NCI-H1048 (cell line): ENCODE measurements at places on chromosomes 5 and 9.

GRCh38 chr9:100014846-100015245 is 84.0 kb downstream of the ERP44 start:
- no peak for DNase-seq

- no peak for DNase-seq
These were observed 45.7 kb downstream of the DPYSL3 start for GRCh38 chr5:147464211-147464610.

DNA sequence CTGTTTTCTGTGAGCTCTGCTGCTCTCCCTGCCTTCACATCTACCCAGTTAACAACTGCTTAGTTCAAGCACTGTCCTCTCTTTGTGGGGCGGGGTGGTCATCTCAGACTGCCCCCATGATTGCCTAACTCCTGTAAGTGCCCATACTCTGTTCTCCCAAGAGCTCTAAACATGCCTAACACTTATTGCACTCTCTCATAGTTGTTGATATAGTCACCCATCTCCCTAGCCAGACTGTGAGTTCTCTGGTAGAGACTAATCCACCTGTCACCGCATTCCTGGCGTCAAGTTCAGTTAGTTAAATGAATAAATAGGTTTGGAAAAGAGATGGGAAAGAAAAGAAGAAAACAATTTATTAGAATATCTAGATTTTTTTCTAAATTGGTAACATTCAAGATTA is 18.3 kb upstream of the MUSK start:
- DNase-seq = no peak

DNA sequence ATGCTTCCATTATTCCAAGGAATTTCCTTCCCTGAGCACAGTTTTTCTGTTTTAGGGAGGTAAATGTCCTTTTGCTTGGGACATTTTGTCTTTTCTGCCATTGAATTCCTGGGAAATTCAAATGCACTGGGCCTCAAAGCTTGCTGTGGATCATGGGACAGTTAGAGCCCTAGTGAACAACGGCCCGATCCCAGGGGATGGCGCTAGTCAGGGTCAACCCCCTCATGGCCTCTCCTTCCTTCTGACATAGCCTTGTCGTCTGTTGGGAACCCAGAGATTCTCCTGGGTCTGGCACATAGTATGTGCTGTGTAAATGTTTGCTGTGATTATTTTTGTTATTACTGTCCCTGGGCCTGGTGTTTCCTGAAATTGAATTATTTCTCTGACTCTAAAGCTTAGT is 30.7 kb upstream of the COL15A1 start:
- no peak for DNase-seq

DNA sequence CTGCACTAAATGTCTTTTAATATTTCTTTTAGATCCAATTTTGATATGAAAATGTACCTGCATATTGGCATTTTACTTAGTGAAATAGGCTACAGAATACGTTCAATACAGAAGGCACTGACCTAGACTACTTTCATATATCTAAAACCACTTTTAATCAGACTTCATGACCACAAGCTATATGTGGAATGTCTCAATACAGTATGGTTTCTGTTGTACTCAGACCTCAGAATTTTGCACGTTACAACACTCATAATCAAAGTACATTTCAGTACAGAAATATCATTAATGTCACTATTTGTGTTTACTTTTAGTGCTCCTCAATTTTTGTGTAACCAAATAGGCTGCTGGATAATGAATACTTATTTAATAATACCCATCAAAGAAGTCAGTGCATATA is 74.8 kb downstream of the MEF2C start:
- DNase-seq = no peak

DNA sequence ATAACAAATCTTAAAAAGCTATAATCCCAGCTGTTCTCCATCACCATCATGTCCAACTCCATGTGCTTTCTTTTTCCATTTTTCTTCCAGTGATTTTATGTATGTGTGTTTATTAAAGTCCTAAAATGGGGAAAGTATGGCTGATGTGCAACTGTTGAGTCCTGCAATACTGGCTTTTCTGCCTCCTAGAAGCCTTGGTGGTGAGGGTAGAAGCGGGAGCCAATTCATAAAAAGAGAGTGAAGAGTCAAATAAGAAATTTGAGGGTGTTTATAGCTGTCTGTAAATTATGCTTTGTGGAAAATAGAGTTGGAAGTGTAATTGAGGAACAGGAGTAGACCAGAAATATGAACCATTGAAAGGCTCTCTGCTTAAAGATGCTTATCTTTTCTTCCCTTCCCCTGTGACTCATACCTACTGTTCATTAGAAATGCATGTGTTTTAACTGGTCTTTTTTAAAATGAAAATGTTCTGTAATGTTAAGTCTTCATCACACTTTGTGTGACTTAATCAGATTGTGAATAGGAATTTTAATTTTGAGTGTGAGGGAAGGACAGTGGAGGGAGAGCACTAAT is 80.1 kb downstream of the ZCCHC7 start:
- DNase-seq = no peak

- no peak for DNase-seq
These were observed 13.8 kb downstream of the DNAH5 start for GRCh38 chr5:13930541-13931171.

- DNase-seq = no peak
These were observed 951.1 kb upstream of the NUDT12 start for GRCh38 chr5:104513640-104514072.

- no peak for DNase-seq
These were observed 1092.0 kb downstream of the EFNA5 start for GRCh38 chr5:106578736-106579135.

DNA sequence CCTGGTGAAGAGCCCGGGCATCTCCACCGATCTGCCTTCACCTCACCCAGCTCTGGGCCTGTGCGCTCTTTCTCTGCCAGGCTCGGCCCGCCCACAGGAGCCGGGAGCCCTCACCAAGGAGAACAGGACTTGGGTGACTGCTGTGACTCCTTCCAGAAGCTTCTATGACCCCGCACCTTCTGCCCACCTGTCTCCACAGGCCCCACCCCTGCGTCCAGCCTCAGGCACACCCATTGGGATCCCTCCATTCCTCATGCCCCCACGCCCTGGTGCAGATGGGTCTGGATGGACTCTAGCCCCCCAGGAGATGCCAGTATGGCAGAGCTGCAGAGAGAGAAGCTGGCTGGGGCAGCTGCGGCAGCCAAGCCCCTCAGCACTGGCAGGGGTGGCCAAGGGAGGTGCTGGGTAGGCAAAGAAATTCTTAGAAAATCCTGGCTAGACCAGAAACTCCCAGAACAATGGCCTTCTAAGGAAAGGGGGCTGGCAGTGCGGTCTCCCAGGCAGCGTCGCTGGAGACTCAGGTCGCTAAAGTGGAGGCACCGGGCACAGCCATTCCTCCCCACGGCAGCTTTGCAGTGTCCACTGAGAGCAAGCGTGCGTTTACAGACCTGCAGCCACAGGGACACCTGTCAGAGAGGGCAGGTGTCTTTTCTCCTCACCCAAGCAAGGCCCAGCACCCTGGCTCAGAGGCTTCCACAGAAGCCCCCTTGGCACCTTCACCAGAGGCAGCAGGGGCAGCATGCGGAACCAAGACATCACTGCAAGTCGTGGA is 17.3 kb downstream of the LPCAT1 start:
- DNase-seq = no peak

DNA sequence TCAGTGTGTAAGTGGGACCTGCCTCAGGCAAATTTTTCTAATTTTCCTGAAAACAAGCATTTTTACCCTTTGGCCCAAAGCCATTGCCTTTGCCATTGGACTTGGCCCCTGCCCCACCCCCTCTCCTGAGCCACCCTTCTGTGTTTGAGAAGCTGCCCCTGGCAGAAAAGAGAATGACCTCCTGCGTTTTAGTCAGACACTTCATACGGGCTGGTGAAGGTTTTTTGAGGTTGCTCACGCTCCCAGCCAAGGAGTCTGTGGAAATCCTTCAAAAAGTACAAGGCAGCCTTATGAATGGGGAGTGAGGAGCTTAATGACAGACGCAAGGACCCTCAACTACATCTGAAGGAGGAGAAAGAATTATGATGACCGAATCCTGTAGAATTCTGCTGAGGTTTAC is 308.9 kb downstream of the SLIT3 start:
- no peak for DNase-seq

DNA sequence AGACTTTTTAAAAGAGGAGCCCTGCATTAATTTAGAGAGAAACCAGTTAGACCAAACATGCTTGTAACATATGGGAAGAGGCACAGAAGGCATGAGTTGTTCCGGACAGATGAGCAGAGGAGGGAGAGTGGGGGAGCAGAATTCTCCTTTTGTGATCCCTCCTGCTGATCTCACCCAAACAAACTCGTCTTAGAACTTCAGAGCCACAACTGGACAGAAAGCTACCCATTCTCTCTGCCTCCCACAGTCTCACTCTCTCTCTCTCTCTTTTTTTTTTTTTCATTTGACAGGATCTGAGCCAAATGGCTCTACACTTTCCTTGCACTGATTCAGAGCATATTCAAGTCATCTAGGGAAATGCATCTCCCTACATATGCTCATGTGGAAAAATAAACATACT is 196.0 kb upstream of the PAPPA start:
- no peak for DNase-seq

DNA sequence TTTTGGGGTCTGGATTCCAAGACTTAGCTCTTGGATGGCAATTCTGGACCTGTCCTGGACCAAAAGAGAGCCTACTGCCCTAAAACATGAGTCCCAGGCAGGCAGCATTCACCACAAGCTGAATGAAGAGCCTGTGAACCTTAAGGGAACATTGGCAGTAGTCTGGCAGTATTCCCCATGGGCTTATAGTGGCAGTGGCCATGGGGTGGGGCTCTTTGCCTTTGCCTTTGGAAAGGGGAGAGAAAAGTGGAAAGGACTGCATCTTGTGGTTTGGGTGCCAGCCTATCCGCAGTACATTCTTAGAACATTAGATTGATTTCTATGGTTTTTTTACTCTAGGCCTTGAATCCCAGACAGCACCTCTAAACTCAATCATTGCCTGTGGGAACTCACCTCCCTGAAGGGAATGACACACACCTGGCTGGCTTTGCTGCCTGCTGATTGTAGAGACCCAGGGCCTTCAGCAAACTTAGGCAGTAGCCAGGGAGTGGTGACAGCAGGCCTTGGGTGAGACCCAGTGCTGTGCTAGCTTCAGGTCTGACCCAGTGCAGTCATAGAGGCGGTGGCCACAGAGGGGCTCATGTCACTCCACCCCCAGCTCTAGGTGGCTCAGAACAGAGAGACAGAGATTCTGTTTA is 216.3 kb downstream of the CETN3 start:
- DNase-seq = no peak

DNA sequence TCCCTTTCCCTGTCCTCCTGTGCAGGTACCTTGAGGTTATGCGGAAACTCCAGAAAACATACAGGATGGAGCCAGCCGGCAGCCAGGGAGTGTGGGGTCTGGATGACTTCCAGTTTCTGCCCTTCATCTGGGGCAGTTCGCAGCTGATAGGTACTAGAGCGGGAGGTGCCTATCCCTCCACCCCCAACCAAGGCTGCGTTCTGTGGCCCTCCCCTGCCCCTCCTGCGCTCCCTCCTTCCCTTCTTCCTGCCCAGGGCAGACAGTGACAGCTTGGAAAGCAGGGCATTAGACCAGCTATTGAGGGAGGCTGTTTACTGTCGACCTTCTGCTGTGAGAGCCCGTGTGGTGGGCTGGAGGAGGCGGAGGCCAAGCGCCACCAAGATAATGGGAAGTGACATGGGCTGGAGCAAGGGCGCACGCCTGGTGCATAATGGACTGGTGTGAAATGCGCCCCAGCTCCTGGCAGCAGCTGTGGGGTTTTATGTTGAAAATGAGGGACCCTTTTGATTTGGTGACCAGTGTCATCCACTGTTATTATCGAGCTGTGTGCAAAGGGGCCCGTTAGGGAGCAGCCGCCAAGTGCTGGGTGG is 25.3 kb downstream of the PTPA start:
- no peak for DNase-seq

GRCh38 chr9:135864447-135865049 is 42.8 kb downstream of the CAMSAP1 start:
- DNase-seq = no peak

- no peak for DNase-seq
These were observed 178.5 kb upstream of the SLC24A2 start for GRCh38 chr9:19967216-19967887.

GRCh38 chr9:126534431-126535186 is 79.1 kb upstream of the LMX1B start:
- DNase-seq = no peak

- DNase-seq = no peak
These were observed 32.3 kb upstream of the WDR38 start for GRCh38 chr9:124820698-124821623.

DNA sequence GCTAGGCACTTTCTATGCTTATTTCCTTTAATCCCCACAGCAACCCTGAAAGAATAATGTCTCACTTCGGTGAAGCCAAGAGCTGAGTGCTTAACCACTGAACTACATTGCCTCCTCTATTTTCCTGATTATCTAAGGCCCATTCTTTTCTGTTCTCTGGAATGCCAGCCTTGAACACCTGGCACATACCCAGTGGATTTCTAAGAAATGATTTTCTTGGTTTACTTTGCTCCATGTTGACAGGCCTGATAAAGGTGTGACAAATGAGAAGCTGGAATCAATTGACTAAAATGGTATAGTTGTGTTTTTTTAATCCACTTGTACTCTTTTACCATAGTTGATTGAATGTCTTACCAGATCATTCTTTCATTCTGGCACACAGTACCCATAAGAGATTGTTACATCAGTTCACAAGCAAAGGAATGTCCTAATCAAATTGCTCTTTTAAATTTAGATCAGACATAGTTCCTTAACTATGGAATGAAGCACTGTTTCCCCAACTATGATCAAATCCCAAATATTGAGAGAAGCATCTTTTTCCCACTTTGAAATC is 9.0 kb upstream of the ENC1 start:
- no peak for DNase-seq

- no peak for DNase-seq
These were observed 215.3 kb upstream of the FBXL7 start for GRCh38 chr5:15284706-15285105.

- DNase-seq = no peak
These were observed 164.7 kb upstream of the IER5L start for GRCh38 chr9:129342591-129343423.

DNA sequence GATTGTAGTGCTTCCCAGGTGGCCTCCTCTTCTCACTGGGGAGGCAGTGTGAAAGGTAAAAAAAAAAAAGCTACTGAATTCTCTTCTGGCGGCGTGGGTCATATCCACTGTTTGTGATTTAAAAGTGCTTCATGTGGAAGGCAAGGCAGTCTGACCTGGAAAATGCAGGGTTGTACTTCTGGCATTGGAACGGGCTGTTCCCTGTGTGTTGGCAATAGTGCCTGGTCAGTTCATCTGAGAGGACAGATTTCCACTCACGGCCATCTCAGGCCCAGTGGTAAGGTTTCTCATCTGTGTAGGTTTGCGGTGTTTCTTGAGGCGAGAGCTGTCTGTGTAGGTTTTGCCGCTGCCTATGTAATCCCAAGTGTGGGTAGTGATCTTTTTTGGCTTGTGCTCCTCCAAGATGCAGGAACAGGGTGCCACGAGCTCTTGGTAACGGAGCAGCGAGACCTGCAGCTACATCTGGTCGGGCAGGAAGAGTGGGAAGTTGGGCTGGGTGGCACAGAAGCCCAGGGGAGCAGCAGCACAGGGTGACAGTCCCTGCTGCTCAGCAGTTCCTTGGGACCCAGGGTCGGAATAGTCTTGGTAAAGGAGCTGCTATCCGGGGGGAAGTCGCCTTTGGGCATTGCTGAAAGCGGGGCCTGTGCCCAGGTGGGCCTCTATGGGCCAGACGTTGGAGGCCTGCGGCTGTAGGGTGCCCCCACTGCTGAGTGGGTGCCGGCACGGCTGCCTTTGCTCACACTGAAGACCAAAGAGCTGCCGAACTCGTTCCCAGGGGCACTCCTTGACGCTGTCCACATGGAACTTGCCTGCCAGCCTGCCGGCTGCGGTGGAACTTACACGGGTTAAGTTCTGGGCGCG is 11.2 kb downstream of the RCL1 start:
- DNase-seq = no peak
